Kasumi-1 (cell line): ENCODE measurements at places on chromosomes 16 and 17.
A peak's percentile ranks its signal among the peaks of the same experiment; 100 is the strongest.

- DNase-seq: no peak
These were observed 518.6 kb upstream of the WSB1 start for GRCh38 chr17:26775219-26775822.

- no peak for DNase-seq
These were observed 70.1 kb downstream of the KCNJ2 start for GRCh38 chr17:70239391-70239826.

DNA sequence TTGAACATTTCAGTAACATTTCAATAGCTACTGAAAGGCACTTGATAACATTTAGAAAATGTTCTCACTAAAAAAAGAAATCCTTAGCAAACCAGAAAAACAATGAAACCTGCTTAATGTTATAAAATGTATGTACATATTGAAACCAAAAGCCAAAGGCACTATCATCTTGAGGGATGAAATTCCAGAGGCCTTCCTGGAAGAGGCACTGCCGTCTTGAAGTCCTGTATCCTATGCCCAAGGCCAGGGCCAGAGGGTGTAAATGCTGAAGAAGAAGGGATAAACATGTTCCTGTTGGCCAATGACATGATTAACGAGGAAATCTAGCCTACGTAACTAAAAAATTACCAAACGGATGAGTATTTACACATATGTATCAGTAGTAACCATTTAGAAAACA, 57.0 kb upstream of the DNAH17 start:
- DNase-seq: no peak

DNA sequence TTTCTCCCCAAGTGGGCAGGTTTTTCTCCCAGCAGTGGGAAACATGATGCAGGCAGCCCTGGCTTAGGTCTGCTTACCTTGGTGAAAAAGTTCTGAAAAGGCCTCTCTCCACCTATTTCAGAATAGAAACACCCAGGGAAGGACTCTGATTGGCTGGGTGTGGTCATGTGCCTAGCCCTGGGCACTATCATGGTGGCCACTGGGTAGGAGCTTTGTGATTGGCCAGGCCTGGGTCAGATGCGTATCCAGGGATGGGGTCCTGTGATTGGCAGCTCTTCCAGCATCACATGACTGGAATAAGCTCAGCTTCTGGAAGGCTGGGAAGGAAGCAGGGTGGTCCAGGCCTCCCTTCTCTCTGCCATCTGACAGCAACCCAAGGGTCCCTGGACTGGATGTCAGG, 53.5 kb downstream of the ZDHHC7 start:
- no peak for DNase-seq

DNA sequence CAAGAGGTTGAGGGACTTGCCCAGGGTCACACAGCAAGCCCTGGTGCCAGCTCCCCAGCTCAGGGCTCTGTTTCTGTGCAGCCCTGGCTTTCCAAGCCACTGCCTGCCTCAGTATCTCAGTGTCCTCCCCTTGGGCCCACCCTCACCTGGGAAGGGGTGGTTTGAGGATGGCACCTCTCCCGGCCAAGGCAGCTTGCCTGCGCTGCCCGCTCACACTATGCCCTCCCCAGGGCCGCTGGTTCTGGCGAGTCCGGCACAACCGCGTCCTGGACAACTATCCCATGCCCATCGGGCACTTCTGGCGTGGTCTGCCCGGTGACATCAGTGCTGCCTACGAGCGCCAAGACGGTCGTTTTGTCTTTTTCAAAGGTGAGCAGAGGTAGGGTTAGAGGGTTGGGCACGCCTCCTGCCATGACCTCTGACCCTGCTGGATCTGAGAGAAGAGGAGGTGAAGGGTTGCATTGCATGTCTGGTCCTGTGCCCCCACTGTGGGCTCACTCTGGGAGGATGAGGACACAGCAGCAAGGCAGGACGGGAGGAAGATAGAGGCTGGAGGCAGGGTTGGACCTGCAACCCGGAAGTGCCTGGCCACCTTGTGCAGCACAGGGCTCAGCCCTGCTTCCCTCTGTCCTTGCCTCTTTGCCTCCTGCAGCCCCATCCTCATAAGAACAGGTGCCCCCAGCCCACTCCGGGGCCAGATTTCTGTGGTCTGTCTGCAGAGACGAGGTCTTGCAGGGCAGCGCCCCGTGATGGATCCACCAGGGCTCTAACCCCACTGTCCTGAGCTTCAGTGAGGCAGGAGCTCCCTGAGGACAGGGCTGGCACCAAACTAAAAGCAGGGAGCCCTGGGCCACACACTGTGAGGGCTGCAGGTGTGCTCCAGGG, 16.7 kb downstream of the MMP15 start:
- no peak for DNase-seq

DNA sequence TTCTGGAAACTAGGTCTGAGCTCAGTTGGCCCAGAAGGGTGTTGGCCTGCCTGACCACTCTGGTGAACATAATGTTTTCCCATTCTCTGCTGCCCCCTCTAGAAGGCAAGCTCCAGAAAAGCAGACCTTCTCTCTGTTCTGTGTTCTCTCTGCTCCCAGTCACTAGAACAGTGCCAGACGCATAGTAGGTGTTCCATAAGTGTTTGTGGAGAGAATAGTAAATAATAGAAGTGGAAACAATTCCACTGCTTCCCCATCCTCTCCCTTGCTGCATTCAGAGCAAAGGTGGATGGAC, 32.2 kb upstream of the ETV4 start:
- no peak for DNase-seq

GRCh38 chr16:28990375-28991040, 5.7 kb downstream of the LAT start:
- no peak for DNase-seq

- DNase-seq: no peak
These were observed 13.6 kb downstream of the PLCD3 start for GRCh38 chr17:45118691-45119090.

DNA sequence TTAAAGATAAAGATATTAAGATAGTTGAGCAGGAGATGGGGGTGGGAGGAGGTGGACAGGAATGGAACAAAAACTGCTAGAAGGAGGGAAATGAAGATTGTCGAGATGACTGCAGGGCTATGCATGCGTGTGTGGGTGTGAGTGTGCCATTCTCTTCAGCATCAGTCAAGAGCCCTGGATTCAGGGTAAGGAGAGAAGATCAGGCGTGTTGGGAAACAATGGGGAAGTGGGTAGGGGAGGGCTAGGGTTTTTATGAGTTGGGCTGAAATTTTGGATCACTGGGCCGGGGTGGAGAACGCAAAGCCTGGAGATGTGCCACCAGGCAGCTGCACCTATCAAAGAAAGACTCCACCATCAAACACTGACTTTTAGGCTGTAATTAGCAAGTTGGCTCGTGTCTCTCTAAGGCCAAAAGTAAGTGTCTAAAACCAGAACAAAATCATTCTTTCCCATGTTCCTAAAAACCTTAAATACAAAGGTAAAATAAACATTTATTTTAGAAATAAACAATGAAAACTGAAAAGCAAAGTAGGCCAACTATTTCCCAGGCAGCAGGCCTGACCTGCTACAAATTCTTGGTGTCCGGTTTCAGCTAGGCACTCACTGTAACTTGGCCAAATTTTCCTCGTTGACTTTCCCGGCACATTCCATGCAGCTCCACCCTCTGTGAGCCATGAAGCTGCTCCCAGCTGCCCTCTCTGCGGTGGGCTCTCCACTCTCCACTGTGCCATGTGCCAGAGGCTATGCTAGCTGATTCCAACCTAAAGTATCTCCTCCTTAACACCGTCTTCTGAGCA, 4.2 kb downstream of the CDRT4 start:
- DNase-seq: no peak

DNA sequence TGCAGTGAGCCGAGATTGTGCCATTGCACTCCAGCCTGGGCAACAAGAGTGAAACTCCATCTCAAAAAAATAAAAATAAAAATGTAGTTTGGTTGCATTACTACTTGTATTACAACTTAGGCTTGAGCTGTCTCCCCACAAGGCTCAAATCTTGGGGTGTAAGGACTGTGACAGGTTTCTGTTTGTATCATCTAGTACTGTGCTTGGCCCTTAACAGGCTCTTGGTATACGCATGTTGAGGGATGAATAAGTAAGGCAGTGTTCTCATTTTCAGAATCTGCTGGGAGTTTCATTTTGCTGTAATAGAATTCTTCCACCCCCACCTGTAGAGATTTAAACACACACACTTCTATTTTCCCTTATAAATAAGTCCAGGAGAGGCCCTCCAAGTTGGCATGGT, 289.4 kb upstream of the EEF2KMT start:
- no peak for DNase-seq

GRCh38 chr16:87058728-87059250, 258.4 kb downstream of the C16orf95 start:
- no peak for DNase-seq

DNA sequence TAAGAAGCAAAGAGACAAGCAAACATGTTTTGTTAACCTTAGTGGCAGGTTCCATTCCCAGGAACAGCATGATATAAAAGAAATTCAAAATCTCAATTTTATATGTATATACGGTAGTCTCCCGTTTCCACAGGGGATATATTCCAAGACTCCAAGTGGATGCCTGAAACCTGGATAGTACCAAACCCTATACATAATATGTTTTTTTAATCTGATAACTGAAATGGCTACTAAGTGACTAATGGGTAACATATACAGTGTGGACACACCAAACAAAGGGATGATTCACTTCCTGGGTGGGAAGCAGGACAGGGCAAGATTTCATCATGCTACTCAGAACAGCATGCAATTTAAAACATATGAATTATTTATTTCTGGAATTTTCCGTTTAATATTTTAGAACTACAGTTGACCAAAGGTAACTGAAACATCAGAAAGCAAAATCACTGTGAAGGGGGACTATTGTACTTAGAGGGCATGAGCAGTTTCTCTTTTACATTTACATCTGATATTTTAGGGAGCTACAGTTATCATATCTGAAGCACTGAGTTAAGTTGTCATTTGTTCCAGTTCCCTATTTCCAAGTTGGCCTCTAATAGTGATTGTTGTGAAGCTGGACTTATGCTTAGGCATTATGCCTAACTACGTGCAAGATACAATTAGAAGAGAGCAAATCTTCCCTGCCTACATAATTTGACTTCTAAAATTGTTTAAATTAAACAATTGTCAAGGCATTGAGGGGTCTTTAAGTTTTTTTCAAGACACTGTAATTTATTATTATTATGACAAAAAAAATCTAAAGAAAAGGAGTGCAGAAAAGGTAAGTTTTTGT, 34.1 kb upstream of the ABCA6 start:
- no peak for DNase-seq

DNA sequence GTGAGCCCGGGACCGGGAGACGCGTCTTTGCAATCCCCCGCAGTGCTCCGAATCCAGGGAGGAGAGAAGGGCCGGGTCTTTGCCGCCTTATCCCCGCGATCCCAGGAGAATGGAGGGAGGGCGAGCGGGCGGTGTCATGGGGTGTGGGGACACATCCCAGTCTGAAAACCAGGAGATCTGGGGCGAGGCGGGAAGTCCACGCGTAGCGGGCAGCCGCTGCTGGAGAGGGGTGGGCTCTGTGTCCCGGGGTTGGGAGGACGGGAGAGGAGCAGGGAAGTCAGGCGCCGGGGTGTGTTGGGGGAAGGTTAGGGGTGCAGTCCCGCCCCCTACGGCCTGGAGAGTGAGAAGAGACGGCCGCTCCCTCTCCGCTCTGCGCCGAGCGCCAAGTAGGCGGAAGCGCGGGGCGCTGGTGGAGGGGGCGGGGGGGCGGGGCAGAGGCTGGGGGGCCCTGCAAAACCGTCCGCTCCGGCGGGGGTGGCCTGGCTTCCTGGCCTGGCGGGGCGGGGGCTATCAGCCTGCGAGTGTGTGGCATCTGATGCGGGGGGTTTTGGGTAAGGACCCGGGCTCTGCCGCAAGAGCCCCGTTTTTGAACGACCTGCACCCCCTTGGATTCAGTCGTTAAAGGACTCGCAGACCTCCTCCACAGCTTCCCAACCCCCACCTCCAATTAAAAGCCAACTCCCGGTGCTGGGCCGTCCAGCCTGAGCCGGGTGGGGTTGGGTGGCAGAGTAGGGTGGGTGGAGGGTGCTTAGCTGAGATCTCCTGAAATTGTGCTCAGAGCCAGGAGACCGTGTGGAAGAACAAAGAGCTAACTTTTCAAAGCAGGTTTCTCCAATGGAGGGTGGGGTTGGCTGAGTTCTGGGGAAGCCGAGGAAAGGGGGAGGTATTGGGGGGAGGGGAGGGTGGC, 654 bp downstream of the LASP1 start:
- DNase-seq: peak; percentile 56

- DNase-seq: no peak
These were observed 8.5 kb downstream of the MMP28 start for GRCh38 chr17:35786941-35787432.

- DNase-seq: no peak
These were observed 131.4 kb upstream of the FOXF1 start for GRCh38 chr16:86378831-86379504.

DNA sequence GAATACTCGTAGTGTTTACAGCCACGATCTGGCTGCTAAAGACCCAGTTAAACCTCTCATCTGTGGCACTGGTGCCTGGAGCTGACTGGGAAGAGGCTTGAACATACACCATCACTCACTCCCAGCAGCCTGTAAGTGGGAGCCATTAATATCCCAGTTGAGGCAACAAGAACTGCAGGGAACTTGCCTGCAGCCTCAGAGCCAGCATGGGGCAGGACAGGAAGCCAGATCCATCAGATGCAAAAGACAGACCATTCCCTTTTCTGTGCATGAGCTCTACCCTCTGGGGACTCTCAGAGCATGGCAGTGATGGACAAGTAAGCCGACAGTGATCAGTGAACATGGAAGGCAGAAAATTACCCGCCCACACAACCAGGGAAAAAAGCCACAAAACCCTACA, 91.8 kb downstream of the TMEM132E start:
- no peak for DNase-seq

GRCh38 chr17:69134112-69134511, 7.6 kb downstream of the ABCA6 start:
- DNase-seq: no peak

- DNase-seq: no peak
These were observed 7.6 kb downstream of the NOL11 start for GRCh38 chr17:67725373-67725791.

DNA sequence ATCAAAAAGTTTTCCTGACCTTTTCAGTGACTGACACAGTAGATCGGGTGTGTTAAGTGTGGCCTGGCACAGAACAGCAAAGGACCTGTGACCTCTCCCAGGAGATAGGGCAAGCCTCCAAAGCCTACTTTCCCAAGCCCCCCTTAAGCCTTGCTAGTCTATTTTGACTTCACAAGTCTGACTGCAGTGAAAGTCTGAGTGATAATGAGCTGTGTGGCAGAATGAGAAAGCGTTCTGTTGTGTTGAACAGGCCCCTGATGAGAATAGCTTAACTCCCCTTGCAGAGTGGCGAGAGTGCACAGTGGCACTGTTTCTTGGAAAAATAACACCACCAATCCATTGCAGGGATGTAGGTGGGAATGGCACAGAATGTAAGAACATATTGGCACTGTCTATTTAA, 32.8 kb downstream of the MMD start:
- no peak for DNase-seq

DNA sequence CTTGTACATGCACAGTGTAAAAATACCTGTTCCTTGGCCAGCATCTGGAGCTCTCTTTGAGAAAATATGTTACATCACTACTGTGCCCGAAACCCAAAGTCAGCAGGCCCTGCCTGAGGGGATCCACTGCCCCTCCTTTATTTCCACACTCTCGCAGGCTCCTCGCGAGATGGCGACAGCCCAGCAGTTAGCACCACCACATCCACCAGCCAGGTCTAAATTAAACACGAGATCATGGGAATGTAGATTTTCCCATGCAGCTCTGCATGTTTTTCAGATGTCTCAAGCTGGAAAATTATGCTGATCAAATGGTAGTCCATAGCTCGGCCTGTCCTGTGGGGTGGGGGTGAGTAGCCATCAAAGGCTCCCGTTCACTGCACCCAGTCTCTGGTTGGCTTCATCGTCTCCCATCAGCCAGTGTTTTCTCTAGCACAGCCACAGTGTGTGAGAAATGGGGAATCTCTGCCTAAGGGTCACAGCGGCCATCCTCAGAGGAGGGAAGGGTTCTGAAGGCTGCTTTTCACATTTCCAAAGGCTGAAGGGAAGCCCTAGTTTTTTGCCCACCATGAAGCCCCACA, 34.7 kb downstream of the EPN2 start:
- no peak for DNase-seq
